ENCODE measurements at places on chromosomes 2 and 18. TPM values are rescaled to one million over a fixed set of nuclear protein-coding genes. Genes with fewer than 3 reads are reported as not detected.

RBFA gene
- total RNA-seq, result 22.8 TPM

ASXL3 gene
- 5.1 TPM for total RNA-seq

- H3K27ac ChIP-seq, result no peak overlapping the region
- no peaks in the 10 kb centered on the region for H3K36me3 ChIP-seq
- no peaks in the 10 kb centered on the region for H3K27me3 ChIP-seq
- no peak for DNase-seq
These were observed 138.3 kb downstream of the DDX1 start for GRCh38 chr2:15729709-15730544.

GRCh38 chr2:54455131-54455562 lies 980 bp upstream of the SPTBN1 start:
- H3K27me3 ChIP-seq, result no peaks in the 10 kb centered on the region
- peak overlapping the region; percentile 93 for H3K4me3 ChIP-seq
- peak; percentile 55 for DNase-seq
- H3K4me1 ChIP-seq, result peaks cover 3% of the 10 kb centered on the region
- H3K27ac ChIP-seq, result peak overlapping the region; percentile 92

GRCh38 chr2:19540739-19541525 lies 182.5 kb upstream of the OSR1 start:
- no peaks in the 10 kb centered on the region for H3K36me3 ChIP-seq
- no peak overlapping the region for H3K4me3 ChIP-seq
- no peaks in the 10 kb centered on the region for H3K27me3 ChIP-seq
- no peak overlapping the region for H3K27ac ChIP-seq
- DNase-seq, result no peak
- H3K4me1 ChIP-seq, result no peaks in the 10 kb centered on the region

DNA sequence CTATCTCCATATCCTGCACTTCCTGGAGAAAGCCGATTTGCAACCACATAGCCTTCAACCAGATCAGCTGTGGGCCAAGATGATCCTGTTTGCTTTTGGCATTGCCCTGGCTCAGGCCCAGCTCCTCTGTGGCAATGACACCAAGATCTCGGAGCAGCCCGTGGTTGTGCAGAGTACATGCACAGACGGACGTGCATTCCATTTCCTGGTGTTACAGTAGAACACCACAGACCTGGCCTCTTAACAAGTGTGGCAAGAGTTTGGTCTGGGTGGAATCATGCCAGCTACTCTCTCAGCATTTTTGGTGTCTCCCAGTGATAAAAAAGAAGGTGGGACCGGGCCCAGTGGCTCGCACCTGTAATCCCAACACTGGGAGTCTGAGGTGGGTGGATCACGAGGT lies 20.0 kb downstream of the MALT1 start:
- H3K4me3 ChIP-seq, result no peak overlapping the region
- H3K4me1 ChIP-seq, result no peaks in the 10 kb centered on the region
- no peaks in the 10 kb centered on the region for H3K27me3 ChIP-seq
- H3K27ac ChIP-seq, result no peak overlapping the region
- no peaks in the 10 kb centered on the region for H3K36me3 ChIP-seq
- no peak for DNase-seq

Data from aorta (tissue), 5 donors.